Renal pelvis (tissue), 12 donors: ENCODE measurements at places on chromosomes 11 and 22. TPM values are rescaled to one million over a fixed set of nuclear protein-coding genes. Genes with fewer than 3 reads are reported as not detected.
A peak's percentile ranks its signal among the peaks of the same experiment; 100 is the strongest.

DNA sequence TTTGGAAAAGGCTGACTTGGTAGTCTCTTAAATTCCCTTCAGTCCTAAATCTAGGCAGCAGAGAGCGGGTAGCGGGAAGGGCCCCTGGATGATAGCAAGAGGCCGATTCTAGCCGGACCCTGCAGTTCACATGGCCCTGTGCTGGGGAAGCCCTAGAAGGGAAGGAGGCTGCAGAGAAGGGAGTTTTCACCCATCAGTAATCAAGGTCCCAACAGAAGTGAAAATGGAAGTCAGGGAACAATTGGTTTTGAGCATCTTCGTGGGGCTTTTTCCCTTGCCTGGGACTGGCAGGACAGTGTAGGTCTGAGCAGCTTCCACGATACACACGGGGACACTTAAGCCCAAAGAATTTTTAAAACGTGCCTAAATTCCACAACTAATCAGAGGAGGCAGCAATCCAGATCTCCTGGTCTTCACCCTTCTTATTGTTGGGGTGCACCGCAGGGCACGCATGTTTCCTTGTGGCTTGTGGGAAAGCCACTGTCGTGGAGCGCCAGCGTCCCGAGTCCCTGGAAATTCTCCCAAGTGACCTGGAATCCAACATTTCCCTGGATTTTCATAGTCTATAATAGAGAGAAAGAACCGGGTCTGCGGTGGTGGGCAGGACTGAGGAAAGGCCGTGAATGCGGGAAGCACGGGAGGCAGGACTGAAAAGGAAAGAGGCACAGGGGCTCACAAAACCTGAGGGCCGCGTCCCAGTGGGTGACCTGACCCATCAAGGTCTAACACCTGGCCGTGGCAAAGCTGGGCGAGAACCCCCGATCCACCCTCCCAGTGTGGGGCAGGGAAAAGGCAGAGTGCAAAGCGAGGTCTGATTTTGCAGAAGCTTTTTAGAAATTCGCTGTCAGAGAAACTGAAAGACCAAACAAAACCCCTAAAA is 846 bp upstream of the OAF start:
- no peak for DNase-seq

DNA sequence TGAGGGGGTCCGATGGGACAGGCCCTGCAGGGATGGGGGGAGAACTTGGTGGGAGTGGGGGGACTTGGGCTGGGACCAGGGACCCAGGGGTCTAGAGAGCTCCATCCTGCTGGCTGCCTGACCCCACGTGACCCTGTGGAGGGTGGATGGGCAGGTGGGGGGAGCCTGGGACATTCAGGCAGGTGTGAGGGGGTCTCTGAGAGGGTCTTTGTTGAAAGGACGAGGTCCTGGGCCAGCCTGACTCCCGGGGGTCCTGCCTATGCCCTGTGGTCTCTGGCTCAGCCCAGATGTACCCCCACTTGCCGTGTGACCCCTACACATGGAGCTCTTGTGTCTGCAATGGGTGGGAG is 7.5 kb downstream of the LRRC56 start:
- DNase-seq: no peak

DNA sequence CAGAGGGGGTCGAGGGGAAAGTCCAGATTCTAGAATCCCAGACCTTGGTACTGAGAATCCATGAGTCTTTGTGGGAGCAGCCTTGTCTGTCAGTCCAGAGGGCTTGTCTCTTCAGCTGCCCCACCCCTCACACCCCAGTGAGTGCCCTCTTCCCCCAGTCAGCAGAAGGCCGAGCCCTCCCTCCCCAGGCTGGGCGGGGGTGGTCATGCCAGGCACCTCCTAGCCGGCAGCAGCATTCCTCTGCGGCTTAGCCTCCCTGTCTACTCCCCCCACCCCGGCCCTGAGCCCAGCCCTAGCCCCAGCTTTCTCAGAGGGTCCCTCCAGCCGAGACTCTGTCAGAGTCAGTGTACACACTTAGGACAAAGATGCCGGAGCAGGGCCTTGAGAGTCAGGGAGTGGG is 4.6 kb downstream of the SOX10 start:
- DNase-seq: no peak

The OR10A2 gene
- 0.05 TPM for polyA plus RNA-seq

DNA sequence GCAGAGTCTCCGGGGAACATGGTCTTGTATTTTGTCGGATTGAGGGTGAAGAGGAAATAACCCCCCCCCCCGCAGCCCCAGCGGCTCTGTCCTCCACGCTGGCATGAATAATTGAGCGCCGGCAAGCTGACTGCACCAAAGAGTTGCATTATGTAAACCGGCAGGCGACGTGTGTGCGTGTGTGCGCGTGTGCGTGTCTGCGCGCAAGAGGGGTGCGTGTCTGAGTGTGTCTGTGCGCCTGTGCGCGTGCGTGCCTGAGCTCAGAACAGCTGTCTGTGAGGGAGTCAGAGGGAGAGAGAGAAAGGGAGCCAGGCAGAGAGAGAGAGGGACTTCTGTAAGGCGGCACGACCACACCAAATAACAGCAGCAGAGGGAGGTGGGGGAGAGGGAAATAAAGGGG is 94.4 kb downstream of the SCN3B start:
- peak; percentile 72 for DNase-seq

- DNase-seq: no peak
These were observed 127.2 kb upstream of the SLC5A12 start for GRCh38 chr11:26849036-26849435.

DNA sequence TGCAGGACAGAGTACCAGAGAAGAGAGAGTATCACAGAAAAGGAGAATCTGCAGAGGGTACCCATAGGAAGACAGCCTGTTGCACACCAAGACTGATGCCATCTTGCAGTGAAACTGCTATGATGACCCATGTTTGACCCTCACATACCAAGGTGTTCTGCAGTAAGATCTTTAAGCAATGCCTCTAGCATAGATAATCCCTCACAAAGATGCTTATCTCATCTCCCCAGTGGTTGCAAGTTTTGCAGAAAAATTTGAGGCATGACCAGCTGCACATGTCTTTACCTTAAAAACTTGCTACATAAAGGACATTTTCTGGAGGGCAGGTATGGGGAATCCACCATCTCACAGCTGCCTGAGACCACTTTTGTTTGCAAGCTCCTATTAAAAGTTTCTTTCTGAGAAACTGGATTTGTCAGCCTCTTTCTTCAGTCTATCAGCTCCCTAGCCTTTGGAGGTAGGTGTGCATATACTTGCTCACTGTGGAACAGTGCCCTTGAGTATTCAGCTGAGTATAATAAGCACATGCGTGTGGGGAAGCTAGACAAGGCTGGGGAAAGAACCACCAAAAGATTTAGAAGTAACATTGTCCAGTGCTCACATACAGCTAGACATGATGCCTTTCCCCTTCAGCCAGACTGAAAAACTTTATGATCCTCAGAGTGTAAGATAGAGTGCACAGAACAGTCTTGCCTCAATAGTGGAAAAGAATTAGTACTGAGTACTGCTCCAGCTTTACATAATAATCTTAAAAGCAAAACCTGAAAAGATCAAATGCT is 100.3 kb upstream of the TEAD1 start:
- no peak for DNase-seq

GRCh38 chr11:91489989-91490388 is 734.6 kb upstream of the FAT3 start:
- no peak for DNase-seq

DNA sequence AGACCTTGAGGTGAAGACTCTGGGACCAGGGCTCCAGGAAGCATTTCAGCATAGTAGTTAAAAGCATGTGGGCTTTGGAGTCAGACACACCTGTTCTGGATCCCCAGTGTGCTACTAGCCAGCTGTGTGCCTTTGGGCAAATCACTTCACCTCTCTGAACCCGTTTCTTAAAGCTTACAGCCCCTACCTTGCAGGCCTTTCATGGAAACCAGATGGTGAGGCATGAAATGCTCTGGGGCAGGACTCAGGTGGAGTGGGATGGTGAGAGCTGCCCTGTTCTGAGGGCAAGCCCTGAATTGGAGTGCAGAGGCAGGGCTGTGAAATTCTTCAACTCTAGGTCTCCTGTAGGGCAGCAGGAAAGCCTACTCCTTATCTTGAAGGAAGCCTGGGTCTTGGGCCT is 10.5 kb downstream of the UCP2 start:
- no peak for DNase-seq

The BAIAP2L2 gene
- 6.9 TPM for polyA plus RNA-seq

- DNase-seq: no peak
These were observed 50.4 kb downstream of the RPUSD4 start for GRCh38 chr11:126161023-126161391.

The CD3E gene
- 0.52 TPM for polyA plus RNA-seq

- DNase-seq: no peak
These were observed 47.7 kb upstream of the SYT7 start for GRCh38 chr11:61628662-61628970.

- no peak for DNase-seq
These were observed 15.2 kb downstream of the DHCR7 start for GRCh38 chr11:71432761-71433647.

GRCh38 chr11:35610631-35611030 is 7.6 kb upstream of the FJX1 start:
- no peak for DNase-seq

The RFPL3 gene
- polyA plus RNA-seq: not detected

The FGF3 gene
- polyA plus RNA-seq: 0.10 TPM

DNA sequence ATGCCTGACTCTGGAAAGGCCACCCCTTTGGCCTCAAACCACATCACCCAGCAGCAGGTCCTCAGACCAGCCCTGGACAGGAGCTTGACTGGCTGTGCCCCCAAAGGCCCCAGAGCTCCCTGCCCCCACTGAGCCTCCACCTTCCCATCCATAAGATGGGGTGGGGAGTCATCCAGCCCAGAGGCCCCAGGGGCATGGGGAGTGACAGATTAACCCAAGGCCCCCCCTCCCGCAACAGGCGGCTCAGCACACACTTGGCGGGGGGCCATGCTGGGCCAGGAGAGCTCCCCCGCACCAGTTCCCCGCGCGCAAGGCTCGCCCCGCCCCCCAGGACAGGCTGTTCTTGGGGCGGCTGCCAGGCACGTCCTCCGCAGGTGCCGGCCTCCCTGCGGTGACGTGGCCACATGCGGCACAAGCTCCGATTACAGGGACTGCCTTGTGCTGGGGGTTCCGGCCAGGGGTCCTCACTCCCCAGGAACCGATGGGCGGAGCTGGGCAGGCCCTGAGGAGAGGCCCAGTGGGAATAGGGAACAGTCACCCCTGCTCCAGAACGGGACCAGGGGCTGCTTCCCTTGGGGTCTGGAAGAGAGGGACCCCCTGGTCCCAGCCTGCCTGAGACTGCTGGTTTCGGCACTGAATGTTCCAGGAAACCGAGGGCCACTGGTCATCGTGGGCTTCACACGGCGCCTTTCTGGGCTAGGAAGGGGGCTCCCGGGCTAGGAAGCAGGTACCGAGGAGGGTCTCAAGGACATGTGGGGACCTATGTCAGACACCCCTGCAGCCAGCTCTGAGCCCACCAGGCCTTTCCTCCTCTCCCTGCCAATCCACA is 5.1 kb upstream of the CDKN1C start:
- peak; percentile 66 for DNase-seq

GRCh38 chr11:115722711-115723110 is 218.5 kb upstream of the CADM1 start:
- DNase-seq: no peak

DNA sequence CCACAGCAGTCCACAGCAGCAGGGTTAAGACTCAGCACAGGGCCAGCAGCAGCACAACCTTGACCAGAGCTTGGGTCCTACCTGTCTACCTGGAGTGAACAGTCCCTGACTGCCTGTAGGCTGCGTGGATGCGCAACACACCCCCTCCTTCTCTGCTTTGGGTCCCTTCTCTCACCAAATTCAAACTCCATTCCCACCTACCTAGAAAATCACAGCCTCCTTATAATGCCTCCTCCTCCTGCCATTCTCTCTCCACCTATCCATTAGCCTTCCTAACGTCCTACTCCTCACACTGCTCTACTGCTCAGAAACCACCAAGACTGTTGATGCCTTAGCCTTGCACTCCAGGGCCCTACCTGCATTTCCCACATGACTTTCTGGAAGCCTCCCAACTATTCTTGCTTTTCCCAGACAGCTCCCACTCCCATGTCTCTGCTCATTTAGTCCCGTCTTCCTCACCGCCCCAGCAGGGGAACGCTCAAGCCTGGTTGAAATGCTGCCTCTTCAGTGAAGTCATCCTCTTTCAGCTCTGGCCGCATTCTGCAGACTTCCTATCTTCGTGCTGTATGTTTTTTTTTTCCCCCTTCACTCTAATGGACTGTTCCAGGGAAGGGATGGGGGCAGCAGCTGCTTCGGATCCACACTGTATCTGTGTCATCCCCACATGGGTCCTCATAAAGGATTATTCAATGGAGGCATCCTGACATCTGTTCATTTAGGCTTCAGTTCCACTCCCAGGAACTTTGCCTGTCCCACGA is 3.3 kb downstream of the IL18BP start:
- DNase-seq: no peak

DNA sequence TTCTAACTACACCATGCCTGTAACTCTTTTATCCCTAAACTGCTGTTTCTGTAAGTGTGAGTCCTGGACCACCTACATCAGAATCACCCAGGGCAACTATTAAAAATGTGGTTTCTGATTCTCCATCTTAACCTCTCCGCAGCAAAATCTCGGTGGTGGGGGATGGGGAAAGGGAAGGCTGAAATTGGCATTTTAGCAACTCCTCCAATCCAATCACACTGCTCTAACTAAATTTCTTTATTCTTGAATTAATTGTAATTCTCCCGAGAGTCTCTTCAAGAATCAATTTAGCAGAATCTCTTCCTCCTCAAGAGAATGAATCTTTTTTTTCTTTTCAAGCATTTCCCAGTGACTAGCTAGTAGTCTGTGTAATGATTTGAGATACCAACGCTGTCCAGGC is 36.2 kb downstream of the SEZ6L start:
- no peak for DNase-seq

The PGA5 gene
- not detected for polyA plus RNA-seq

The SYTL2 gene
- 95.8 TPM for polyA plus RNA-seq

DNA sequence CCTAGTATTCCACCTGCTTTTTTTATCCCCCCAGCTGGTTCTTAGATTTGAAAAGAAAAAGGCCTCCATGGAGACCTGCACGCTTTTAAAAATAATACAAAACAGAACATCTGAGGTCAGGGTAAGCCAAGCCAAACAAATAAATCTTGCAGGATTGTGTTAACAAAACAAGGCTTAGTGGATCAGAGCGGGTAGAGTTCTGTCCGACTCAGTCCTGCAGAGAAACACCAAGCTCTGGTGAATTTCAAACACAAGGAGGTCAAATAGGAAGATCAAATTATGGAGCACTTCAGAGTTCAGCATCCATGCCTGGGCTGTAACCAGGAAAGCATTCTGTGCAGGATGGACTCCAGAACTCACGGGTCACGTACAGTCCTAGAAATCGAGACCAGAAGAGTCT is 86.9 kb downstream of the SYN3 start:
- no peak for DNase-seq

DNA sequence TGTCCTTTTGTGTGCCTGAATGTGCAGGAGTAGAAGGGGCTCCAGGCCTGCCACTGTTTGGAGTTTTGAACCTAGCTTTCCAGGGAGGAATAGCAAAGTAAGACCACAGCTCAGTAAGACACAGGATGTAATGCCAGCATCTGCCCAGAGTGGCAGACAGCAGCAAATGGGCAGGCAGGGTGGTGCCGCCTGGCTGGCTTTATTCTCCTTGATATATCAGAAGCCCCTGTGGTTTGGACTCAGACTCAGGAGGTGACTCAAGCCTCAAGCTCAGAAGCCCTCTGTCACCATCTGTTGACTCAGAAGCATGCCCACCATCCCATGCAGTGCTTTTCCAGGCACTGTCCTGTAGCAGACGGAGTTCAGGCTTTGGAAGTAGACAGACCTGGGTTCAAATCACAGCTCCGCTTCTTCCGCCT is 72.7 kb upstream of the TTC12 start:
- no peak for DNase-seq
